ENCODE measurements at places on chromosomes 5 and 9.

DNA sequence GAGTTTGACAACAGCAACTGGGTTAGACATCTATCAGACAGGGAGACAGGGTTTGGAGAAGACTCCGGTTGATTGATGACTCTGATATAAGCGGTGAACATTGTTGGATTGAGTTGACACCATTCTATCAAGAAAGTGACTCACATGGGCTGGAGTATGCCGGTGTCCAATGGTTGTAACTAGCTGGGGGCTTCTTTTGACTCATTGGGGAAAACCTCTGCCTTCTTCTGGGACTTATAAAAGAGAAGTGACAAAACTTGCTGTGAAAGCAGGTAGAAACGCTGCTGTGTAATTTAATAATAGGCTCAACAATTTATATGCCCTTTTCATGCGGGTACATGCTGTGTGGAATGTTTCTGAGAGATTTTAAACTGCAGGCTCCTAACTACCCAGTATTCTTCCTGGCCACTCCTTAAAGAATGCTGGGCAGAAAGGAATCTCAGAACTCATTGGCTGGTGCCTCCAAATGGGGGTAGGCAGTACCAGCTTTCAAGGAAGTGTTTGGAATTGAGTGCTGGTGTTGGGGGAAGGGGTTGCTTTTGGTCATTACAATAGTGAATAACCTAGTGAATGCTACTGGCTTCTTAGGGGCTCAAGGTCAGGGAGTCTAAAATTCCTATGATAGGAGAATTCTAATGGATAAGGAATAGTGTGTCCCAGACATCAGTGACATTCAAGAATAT is 43.9 kb downstream of the FYB1 start:
- DNase-seq, result no peak

DNA sequence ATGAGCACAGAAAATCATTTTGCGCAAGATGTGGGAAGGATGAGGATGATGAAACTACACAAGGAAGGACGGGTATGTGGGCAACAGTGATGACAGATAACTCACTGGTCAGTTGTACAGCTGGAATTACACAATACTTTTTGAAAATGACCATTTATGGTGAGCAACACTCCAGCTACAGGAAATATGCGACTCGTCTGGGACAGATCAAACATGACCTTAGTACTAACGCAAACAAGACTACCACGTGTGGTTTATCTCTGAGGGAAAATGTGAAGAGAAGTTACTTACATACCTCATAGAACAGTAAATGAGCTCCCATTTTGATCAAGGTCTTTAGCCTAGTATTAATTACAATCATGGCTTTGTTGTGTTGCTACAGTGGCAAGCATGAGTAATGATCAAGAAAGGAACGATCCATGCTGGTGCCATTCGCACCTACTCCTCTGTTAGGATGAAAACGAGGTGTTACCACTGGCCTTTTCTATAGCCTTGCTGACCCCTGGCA is 456.9 kb downstream of the BNC2 start:
- peak; percentile 52 for DNase-seq

DNA sequence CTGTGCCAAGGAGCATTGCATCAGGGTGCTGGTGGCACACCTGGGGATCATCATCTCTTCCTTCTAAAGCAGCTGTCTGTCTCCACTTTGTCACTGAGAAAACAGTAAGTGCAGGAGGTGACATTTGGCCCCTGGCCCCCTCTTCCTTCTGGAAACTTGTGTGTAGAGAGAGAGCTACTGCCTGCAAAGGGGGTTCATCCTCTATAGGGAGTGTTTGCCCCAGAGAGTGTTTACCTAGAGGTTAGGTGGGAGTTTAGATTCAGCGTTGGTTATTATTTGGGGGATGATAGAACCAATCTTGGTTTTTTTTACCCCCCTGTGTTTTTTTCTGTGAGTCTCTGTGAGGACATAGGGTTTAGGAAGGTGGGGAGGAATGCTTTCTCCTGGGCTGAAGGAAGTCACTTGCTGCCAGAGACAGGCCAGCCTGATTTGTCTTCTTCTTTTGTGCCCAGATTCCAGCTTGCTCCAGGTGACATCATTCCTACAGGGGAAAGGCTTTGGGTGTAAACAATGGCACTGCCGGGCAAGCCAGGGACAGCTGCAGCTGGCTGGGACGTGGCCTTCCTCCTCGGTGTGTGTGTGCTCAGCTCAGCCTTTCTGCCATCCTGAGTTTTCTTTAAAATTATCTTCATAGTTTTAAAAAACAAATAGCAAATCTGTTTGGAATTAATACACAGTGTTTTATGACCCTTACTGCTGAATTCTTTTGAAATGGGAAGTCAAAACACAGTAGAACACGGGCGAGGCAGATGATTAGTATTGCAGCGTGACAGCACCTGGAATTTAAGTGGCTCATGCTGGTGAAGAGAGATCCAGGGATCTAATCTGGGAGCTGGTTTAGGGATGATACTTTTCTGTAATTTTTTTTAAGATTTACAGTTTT is 24.5 kb downstream of the PRRC2B start:
- DNase-seq, result peak; percentile 38

DNA sequence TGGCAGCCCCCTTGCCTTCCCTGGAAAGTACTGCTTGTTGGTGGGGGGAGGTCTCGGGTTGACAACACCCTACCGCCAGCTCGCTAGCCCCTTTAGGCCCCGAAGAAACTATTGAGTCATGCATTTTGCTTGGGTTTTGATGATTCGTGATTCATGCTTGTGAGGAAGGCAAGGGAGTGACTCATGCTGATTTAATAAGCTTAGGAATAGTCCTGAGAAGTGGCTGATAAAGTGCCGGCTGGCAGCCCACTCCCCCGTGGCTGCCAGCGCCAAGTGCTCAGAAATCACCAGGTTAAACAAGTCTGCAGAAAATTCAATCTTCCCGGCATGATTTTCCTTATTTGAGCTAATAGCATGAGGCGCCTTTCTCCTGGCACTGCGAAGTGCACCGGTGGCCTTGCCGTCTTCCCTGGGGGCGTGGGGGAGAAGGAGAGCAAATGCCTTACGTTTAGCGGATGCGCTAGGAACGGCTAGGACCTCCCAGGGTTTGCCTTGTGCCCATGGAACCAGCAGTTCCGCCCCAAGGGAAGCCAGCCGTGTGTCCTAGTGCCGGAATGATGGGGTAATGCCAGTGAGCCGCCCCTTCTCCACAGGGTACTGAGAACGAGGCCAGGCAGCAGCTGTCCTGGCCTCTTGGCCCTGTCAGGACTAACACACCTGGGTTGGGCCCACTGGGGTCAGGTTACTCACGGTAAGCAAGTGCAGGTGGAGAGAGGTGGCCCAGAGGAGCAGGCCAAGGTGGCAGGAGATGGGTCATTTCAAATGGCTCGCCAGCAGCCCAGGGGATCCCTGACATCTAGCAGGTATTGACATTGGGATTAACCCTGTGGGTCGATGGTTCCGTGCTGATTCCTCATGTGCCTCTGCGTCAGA is 151.9 kb downstream of the MACROH2A1 start:
- no peak for DNase-seq

DNA sequence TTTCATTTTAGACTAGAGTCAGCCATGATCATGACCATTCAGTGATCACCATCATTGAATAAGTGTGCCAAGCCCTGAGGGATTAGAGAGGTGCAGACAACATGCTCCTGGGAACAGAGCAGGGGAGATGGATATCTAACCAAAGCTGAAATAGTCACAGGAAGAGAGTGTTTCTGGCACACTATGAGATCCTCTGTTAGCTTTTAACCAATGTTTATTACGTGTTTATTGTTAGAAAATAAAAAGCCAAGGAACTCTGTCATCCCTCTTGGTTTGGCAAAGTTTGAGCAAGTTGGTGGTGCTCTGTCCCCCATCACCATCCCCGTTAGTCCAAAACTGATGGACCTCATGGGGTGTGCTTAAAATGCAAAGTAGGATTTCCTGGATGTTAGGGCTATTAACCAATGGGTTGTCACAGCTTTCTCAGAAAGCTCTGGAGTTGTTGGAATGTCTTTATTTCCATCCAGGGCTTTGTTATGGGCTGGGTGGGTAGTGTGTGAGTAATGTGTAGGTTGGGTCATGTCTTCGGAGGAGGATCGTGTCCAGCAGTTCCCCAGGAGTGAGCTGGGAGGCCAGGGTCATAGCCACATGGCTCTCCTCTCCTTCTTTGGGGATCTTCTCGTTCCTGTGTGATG is 34.9 kb downstream of the SLC28A3 start:
- no peak for DNase-seq

- DNase-seq, result no peak
These were observed 111.1 kb downstream of the KCTD16 start for GRCh38 chr5:144281784-144282183.

DNA sequence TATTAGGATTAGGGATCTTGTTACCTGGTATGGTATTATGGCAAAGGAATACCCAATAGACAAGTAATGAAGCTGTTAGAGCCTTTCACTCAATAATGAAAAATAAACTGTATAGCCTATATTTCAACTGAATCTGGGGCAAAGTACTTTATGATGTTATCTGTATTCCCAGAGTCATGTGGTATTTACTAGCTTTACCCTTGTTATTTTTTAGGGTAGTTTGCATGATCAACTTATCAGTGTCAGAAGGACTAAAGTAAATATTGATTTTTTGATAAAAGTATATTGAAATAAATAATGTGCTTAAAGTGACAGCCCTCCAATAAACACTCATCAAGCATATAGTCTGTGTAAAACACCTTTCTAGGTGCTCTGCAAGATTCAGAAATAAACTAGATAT is 64.6 kb downstream of the MAN2A1 start:
- DNase-seq, result no peak
